Ascending aorta (tissue), 2 donors: ENCODE measurements at places on chromosomes 2 and 18.
A peak's percentile ranks its signal among the peaks of the same experiment; 100 is the strongest.

- no peak overlapping the region for H3K4me3 ChIP-seq
- no peak for DNase-seq
- H3K4me1 ChIP-seq: no peaks in the 10 kb centered on the region
- no peaks in the 10 kb centered on the region for H3K36me3 ChIP-seq
- no peaks in the 10 kb centered on the region for H3K27me3 ChIP-seq
- no peak overlapping the region for H3K27ac ChIP-seq
Observed at GRCh38 chr2:122883849-122884248, 1128.4 kb downstream of the TSN start.

GRCh38 chr18:8730080-8730827, 24.9 kb downstream of the MTCL1 start:
- no peaks in the 10 kb centered on the region for H3K36me3 ChIP-seq
- no peak for DNase-seq
- no peak overlapping the region for H3K27ac ChIP-seq
- H3K4me1 ChIP-seq: no peaks in the 10 kb centered on the region

GRCh38 chr18:71673954-71674353, 870.2 kb downstream of the CBLN2 start:
- no peak overlapping the region for H3K27ac ChIP-seq
- H3K4me1 ChIP-seq: no peaks in the 10 kb centered on the region
- no peak overlapping the region for H3K4me3 ChIP-seq
- H3K36me3 ChIP-seq: no peaks in the 10 kb centered on the region

DNA sequence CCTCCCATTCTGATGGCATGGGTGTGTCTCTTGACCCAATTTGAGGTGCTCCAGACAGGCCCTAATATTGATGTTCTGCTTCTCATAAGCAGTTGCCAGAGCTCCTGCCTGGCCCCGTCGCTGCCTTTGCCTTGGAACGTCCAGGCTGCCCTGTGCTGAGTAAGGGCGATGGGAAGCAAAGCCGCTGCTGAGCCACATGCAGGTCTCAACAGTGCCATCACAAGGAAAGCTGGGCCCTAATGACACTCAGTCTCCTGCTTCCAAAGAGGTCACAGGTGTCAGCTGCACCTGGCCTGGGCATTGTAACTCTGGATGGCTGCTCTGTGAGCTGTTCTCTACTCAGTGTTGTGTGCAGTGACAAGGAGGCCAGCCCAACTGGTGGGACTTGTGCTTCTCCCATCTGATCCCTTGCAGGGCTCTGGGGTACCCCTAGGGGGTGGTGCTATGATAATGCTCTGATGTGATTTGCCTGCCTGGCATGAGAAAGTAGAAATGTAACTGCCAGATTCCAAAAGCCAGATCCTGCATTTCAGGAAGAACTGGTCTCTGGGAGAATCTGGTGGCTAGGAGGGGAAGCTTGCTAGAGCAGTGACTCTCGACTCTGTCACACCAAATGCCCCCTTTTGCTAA, 8.7 kb downstream of the TTC39C start:
- H3K27me3 ChIP-seq: no peaks in the 10 kb centered on the region
- H3K4me3 ChIP-seq: no peak overlapping the region
- DNase-seq: no peak
- no peaks in the 10 kb centered on the region for H3K4me1 ChIP-seq
- H3K36me3 ChIP-seq: no peaks in the 10 kb centered on the region

- no peaks in the 10 kb centered on the region for H3K27me3 ChIP-seq
- no peak for DNase-seq
- no peaks in the 10 kb centered on the region for H3K4me1 ChIP-seq
- no peak overlapping the region for H3K27ac ChIP-seq
- H3K36me3 ChIP-seq: no peaks in the 10 kb centered on the region
Observed at GRCh38 chr2:236970656-236971010, 115.1 kb upstream of the COPS8 start.

DNA sequence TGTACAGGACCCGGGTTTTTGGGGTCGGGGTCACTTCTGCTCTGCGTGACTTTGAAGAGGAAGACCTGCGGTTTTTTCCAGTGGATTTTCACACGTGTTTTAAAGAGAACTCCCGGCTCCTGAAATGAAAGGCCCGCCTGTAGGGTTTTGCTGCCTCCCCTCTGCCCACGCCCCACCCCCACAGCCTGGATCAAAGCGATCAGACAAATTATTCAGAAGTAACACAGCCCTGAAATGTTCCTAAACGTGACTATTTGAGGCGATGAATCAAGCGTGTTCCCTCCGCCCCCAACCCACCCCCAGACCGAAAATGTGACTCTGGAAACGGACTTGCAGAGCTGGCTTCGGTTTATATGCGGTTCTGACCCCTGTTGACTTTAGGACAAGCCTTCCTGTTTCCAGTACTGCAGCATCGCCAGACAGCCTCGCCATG, 28.7 kb upstream of the SMIM21 start:
- H3K4me1 ChIP-seq: no peaks in the 10 kb centered on the region
- H3K27me3 ChIP-seq: no peaks in the 10 kb centered on the region
- H3K27ac ChIP-seq: no peak overlapping the region
- peak overlapping the region; percentile 52 for H3K4me3 ChIP-seq

DNA sequence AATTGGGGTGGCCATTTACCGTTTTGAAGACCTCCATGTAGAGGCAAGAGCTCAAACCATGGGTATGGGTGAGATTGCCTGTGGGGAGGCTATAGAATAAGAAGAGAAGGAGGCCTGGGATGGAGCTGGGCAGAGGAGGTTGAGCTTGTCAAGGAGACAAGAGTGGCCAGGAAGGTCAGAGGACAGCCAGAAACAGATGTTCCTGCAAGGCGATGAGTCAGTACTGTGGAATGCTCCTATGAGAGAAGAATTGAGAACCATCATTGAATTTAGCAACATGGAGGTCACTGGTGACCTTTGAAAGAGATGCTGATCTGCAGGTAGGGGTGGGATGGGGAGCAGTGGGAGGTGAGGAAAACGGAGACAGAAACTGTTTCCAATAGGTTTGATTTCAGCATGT, 3.5 kb downstream of the ACSL3 start:
- H3K4me3 ChIP-seq: no peak overlapping the region
- H3K27ac ChIP-seq: no peak overlapping the region
- no peak for DNase-seq
- no peaks in the 10 kb centered on the region for H3K36me3 ChIP-seq

- peaks cover 23% of the 10 kb centered on the region for H3K4me1 ChIP-seq
- no peak for DNase-seq
- H3K27ac ChIP-seq: no peak overlapping the region
- peak overlapping the region; percentile 70 for H3K4me3 ChIP-seq
- no peaks in the 10 kb centered on the region for H3K27me3 ChIP-seq
Observed at GRCh38 chr2:46701152-46701551, 214.5 kb downstream of the MCFD2 start.

GRCh38 chr18:26290385-26290784, 64.1 kb downstream of the TAF4B start:
- H3K36me3 ChIP-seq: no peaks in the 10 kb centered on the region
- H3K27ac ChIP-seq: no peak overlapping the region
- no peaks in the 10 kb centered on the region for H3K27me3 ChIP-seq
- DNase-seq: no peak
- H3K4me1 ChIP-seq: no peaks in the 10 kb centered on the region
- H3K4me3 ChIP-seq: no peak overlapping the region

GRCh38 chr2:21052044-21052443, 8.2 kb upstream of the APOB start:
- H3K27ac ChIP-seq: no peak overlapping the region
- no peaks in the 10 kb centered on the region for H3K36me3 ChIP-seq
- no peak overlapping the region for H3K4me3 ChIP-seq

DNA sequence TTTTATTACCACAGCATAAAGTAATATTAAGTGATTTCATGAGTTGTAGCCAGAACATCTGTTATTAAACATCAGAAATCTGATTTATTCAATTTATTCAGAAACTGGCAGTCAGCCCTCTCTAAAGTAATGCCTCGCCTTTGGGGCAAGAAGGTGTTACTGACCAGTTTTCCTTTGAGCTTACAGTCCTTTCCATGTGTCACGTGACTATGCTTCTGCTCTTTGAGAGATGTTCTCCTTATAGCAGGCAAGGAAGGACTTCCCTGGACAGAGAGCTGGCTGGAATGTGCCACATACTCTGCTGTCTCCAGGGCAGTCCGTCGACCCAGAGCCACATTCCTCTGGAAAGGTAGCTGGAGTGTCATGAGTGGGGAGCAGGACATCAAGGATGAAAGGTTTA, 119.7 kb downstream of the RDH14 start:
- no peak overlapping the region for H3K27ac ChIP-seq
- no peaks in the 10 kb centered on the region for H3K36me3 ChIP-seq
- H3K4me1 ChIP-seq: peaks cover 5% of the 10 kb centered on the region
- no peak for DNase-seq
- H3K4me3 ChIP-seq: no peak overlapping the region

DNA sequence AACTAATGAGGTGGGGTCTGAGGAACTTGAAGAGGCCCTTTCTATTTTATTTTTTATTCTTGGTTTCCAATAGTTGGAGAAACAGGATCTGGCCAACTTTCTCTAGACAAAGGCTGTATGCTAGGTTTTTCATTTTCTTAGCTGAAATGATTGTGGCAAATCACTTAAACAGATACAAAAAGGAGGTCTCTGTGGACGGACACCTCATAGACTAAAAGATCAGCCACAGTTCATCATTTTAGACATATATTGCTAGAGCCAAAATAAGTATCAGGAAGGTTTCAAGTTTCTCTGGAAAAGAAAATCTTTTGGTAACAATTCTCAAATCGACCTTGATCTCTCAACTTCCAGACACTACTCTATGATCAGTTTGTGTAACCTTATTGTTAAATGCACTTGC, 224.5 kb upstream of the REV1 start:
- no peak overlapping the region for H3K27ac ChIP-seq
- no peaks in the 10 kb centered on the region for H3K36me3 ChIP-seq
- DNase-seq: no peak
- no peaks in the 10 kb centered on the region for H3K27me3 ChIP-seq
- no peak overlapping the region for H3K4me3 ChIP-seq

DNA sequence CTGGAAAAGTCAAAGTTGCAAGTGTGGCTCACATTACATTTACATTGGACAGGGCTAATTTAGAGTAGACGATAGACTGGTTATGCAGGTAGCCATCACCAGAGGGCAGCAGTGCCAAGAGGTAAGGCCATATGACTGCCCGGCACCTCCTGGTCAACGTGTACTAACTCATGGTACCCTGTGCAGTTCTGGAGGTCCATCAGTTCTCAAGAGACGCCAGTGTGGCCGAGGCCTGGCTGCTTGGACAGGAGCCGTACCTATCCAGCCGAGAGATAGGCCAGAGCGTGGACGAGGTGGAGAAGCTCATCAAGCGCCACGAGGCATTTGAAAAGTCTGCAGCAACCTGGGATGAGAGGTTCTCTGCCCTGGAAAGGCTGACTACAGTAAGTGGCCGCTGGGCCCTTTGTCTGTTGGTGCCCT, 65.8 kb upstream of the EML6 start:
- no peak for DNase-seq
- H3K4me3 ChIP-seq: no peak overlapping the region
- H3K36me3 ChIP-seq: peaks cover 81% of the 10 kb centered on the region
- H3K27ac ChIP-seq: peak overlapping the region; percentile 12

DNA sequence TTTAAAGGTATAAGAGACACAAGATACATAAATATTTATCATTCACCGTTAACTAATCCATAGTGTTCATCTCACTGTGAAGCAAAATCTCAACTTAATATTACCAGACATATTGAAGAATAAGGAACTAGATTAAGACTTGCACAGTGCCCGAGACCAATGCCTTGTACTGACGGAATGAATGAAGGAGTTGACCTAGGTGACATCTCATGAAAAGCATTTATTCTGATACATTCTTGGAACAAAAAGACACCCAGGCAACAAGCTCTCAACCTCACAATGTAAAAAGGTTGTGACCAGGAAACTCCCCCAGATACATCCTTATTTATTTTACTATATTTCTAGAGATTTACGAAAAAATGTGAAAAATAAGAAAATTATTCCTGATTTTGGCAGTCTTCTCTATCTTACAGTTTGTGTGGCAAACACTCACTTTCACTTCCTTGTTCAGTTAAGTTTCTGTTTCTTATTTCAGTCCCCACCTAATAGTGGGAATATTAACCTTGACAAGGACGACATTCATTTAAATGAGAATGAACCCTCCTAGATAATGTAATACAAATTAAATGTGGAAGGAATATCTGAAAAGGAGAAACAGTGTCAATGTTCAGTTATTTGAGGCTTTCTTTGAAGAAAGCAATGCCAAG, 28.4 kb downstream of the M1AP start:
- no peaks in the 10 kb centered on the region for H3K36me3 ChIP-seq
- no peak overlapping the region for H3K4me3 ChIP-seq
- H3K4me1 ChIP-seq: no peaks in the 10 kb centered on the region
- no peaks in the 10 kb centered on the region for H3K27me3 ChIP-seq

DNA sequence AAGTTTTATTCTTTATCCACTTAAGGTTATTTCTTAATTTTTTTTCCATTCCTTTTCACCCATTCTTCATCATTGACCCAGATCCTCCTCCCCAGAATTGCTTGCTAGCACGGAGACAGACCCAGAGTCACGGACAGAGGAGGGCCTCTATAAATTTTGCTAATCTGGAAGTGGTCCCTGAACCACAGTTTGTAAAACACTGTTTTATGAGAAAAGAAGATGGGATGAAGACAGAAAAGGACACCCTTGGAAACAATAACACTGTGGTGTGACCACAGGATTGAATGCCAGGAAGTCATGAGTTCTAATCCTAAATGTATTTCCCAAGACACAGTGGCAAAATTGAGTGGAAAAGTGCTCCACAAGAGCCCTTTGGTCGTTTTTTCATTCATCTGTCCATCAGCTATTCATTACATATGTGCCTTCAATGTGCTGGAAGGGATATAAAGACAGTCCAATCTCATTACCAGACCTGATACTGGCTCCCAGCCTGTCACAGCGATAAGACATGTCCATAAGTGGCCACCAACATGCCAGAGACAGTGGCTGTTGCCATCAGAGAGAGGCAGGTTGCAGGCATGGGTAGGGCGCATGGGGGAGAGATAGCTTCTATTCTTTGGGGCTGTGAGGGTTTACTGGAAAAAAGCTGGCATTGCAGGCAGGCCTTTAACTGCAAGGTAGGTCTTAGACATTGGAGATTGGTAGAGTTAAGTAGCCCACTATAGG, 175.2 kb upstream of the ALPP start:
- no peak overlapping the region for H3K4me3 ChIP-seq
- H3K4me1 ChIP-seq: no peaks in the 10 kb centered on the region
- no peak overlapping the region for H3K27ac ChIP-seq
- no peaks in the 10 kb centered on the region for H3K27me3 ChIP-seq
- H3K36me3 ChIP-seq: peaks cover 9% of the 10 kb centered on the region

DNA sequence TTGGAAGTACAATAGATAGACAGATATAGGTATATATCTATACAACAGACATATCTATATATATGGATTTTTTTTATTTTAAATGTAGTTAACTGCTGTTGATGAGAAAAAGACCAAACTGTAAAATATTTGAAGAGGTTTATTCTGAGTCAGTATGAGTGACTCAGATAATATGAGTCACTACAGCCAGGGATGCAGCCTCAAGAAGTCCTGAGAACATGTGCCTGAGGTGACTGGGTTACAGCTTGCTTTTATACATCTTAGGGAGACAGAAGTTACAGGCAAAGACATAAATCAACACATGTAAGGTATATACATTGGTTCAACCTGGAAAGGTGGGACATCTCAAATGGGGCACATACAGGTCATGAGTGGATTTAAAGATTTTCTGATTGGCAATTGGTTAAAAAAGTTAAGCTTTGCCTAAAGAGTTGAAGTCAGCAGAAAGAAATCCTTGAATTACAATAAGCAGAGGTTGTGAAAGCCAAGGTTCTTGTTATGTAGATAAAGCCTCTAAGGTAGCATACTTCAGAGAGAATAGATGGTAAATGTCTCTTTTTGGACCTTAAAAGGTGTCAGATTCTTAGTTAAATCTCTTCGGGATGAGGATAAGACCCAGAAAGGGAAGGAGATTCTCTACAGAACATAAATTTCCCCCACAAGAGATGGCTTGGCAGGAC, 149.9 kb downstream of the RBM43 start:
- no peaks in the 10 kb centered on the region for H3K36me3 ChIP-seq
- DNase-seq: no peak
- H3K4me1 ChIP-seq: no peaks in the 10 kb centered on the region
- H3K4me3 ChIP-seq: no peak overlapping the region
- H3K27me3 ChIP-seq: no peaks in the 10 kb centered on the region
